ENCODE measurements at places on chromosomes 4 and X.

- no peak for DNase-seq
Measured at GRCh38 chr4:139889264-139889663, 223.6 kb downstream of the MGST2 start.

DNA sequence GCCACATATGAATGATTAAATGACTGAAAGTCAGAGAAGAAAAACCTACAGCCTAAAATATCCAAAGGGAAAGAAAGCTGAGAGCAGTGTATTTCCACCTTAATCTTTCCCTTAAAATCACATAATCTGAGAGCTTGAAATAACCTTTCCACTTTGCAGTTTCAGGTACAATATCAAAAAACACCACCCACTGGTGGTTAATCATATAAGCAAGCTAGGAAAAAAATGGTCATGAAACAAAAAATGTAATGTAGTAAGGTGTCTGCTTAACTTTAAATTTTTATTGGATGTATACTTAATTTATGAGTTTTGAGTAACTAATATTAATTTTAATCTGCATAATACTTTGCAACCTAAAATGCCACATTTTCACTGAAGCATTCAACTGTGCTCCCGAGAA is 3.2 kb downstream of the PRDM5 start:
- DNase-seq: no peak

- DNase-seq: no peak
Measured at GRCh38 chrX:133918361-133918771, 67.0 kb downstream of the GPC3 start.

GRCh38 chrX:70434352-70434866 is 10.2 kb upstream of the DLG3 start:
- no peak for DNase-seq

GRCh38 chrX:151488677-151489076 is 74.8 kb upstream of the PASD1 start:
- DNase-seq: no peak

- DNase-seq: no peak
Measured at GRCh38 chr4:163878336-163879121, 384.0 kb downstream of the TMA16 start.

DNA sequence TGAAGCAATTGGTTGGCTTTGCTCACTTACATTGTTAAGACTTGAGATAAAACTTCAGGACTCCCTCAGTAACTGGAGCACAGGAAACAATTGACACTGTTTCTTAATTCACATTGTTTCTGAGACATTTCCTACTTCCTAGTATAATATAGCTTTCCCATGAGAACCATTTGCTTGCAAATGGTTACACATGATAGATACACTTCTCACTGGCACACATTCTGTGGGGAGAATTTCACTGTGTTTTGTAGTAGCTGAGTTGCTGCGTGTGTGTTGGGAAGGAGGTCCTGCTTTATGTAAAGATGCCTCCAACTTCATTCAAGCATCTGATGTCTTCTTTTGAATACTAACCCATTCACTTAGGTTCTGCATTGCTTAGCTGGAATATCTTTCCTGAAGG is 85.3 kb upstream of the SLC4A4 start:
- no peak for DNase-seq

DNA sequence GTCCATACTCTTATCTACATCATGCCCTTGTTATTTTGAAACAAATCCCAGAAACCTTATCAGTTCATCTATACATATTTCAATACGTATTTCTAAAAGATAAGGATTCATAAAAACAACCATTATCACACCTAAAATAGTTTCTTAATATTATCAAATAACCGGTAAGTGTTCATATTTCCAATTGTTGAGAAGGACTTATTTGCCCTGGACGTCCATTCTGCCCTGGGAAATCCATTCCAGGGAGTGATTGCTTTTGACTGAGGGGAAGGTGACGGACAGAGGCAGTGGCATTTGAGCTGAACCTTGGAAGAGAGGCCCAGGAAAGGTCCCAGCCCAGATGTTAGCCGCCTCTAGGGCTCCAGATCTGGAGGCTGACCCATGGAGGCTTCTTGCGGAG is 49.6 kb downstream of the STARD8 start:
- DNase-seq: no peak

GRCh38 chr4:120865985-120866384 is 56.5 kb downstream of the PRDM5 start:
- no peak for DNase-seq

DNA sequence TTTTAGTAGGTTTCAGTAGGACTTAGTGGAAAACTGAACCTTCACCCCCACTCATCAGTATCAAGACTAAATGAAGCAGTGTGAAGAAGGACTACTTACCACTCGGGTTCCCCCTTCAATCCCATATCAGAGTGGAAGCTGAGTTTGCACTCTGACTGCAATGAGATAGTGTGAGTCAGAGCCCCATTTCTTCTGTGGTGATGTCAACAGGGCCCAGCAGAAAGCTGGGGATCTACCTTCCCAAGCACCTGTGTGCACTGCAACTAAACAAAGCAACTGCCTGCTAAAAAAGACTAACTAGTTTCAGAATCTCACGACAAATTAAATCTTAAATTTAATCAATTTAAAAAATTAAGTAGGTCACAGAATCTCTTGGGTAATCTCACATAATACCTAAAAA is 1837.0 kb upstream of the PCDH7 start:
- no peak for DNase-seq

GRCh38 chr4:56301181-56301996 is 85.9 kb downstream of the AASDH start:
- DNase-seq: peak; percentile 60

- no peak for DNase-seq
Measured at GRCh38 chrX:130330706-130331105, 9.0 kb upstream of the SLC25A14 start.

DNA sequence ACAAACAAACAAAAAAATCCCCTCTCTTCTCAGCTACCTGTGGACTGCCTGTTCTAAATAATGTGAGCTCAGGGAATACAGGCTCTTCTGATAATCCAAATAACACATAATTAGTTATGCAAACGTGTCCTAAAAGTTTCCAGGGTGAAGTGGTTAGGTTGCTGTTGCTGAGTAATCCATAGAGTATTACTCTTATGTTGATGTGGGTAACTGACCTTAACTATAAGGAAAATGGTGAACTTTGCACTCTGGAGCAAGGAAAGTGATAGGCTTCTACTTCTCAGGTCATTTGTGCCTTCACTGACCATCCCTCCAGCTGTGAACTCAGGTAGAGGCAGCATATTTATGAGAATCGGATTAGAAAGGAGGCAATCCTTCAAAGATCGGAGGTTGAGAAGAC is 19.9 kb downstream of the MSN start:
- no peak for DNase-seq

DNA sequence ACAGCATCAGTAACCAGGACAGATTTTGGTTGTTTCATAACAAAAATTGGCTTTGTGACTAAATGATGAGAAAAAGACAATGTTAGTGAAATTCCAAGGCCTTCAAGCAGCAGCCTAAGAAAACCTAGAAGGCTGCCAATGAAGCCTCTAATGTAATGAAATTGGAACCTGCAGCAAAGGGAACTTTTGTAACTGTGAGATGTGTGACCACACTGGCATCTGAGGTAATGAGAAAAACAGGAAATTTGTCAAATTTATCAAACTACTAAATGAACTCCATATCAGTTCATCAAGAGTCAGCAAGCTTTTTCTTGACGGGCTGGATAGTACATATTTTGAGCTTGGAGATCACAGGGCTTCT is 30.4 kb upstream of the EMCN start:
- DNase-seq: no peak

DNA sequence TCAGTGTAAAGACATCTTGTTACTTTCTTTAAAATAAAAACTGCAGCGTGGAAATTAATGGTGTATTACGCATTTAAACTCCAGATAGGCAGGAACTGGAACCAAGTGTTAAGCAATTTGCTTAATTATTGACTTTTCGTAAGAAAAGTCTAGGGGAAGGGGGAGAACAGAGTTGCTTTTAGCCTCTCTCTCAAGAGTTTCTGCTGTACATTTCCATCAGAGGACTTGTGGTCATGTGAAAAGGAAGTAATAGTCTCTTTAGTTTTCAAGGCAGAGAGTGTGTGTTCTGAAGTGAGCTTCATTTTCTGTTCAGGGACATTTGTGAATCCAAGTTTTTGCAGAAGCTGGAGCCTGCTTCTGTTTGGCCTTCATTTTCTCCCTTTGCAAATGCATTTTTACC is 127.2 kb downstream of the UBE2K start:
- no peak for DNase-seq

DNA sequence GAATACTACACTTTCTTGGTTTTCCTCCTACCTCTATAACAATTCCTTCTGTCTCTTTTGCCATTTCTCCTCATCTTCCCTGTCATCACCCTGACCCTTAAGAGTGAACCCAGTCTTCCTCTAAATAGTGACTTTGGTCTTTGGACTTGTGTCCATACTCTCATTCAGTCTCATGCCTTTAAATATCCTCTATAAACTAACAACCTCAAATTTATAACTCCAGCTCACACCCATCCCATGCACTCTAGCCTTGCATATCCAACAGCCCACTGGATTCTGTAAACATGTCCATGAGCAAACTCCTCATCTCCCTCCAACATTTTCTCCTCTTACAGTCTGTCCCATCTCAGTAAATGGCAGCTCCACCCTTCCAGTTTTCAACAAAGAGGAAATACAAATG is 15.0 kb downstream of the BCLAF3 start:
- DNase-seq: no peak

GRCh38 chrX:121360280-121360679 is 312.9 kb downstream of the GLUD2 start:
- DNase-seq: no peak

- DNase-seq: no peak
Measured at GRCh38 chr4:121278811-121279368, 101.9 kb downstream of the QRFPR start.

- no peak for DNase-seq
Measured at GRCh38 chrX:67334323-67334722, 209.5 kb upstream of the AR start.

DNA sequence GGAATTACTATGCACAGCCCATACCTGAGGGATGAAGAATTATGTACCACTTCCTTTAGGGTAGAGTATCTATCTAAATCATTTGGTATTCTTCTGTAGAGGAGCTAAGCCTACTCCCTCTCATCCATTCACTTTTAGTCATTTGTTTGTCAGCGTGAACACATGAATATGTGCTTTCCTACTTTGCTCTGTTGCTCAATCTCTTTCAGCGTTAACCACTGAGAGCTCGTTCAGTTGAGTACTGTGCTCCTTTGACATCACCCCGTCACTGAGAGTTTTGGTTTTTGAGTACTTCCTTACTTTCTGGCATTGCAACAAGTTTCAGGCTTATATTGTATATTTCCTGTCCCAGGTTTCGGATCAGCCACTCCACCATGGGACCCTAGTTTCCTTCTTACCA is 700.6 kb downstream of the NLGN4X start:
- DNase-seq: no peak

DNA sequence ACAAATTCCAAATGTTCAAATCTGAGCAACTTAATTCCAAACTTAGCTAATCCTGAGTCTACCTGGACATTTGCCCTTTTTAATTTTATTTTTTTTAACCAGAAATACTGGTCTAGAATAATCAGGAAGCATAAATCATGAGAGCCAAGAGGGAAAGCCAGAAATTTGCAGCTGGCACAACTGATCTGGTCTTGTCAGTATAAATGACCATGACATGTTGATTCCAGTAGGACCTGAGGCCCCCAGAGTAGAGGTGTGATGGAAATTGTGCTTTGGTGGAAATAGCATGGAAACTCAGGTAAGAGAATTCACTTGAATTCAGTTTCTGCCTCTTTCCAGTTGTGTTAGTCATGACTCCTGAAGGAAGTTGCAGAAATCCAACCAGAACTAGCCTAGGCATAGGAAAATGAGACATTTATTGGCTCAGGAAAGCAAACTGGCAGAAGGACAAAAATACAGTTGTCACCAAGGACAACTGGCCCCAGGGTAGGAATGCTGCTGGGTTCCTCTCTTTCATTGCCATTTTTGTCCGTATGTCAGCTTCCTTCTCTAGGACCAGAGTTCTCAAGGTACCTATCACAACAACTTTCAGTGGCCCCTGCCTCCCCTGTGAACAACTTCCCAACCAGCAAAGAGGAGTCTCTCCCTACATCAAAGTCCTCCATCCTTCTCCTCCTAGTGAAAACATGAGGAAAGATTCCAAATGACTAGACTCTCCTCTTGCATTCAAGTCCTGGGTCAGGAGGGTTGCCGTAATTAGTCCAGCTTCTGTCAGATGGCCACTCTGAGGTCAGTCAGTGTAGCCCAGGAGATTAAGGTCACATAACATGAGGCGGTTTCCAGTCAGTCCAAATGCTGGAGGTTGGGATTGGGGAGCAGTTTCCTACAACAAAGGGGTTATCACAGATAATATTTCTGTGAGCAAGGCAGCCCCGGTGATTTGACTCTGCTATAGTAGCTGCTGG is 29.3 kb upstream of the MYOZ2 start:
- peak; percentile 44 for DNase-seq

DNA sequence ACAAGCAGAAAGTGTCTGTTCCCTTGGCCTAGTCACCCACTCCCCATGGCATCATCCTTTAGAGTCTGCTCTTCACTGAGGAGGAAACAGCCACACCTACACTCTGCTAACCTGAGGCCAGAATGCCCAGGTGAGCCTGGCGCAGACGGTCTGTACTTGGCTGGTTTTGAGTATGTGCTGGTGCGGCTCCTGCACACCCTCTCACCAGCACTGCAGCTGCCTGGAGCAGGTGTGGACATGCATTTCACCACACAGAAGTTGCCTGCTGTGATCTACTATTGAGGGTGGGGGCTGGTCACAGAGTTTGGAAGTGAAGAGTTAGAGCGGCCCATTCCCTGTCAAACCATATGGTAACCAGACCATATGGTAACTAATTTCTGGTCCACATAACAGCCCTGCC is 39.5 kb downstream of the KANTR start:
- no peak for DNase-seq

GRCh38 chrX:124232523-124233201 is 99.8 kb upstream of the TEX13D start:
- DNase-seq: no peak

GRCh38 chr4:17785858-17786257 is 4.4 kb upstream of the FAM184B start:
- DNase-seq: no peak

DNA sequence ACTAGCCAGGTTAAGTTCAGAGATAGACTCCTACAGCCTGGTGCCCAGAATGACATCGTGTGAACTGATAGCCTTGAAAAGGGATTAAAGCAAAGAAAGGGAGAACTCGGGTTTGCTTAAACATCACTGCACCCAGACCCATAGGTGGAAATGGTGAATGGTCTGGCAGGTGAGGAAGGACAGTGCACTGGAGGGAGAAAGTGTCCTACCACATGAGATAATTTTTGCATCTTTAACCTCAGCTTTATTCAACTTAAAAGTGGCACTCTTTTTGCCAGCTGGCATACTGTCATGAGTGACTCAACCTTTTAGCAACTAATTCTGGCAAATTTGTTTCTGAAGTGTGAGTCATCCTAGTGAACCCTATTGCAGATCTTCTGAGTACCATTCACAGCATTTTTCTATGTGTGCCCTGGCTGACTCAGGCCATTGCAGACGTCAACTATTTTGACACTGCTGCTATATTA is 53.0 kb upstream of the DAPP1 start:
- peak; percentile 74 for DNase-seq

Data from GM04503 (cell line).